Left ventricle myocardium inferior (tissue), 1 donor: ENCODE measurements at places on chromosomes 7 and 10.

GRCh38 chr10:132229834-132230556 lies 43.2 kb downstream of the DPYSL4 start:
- DNase-seq, result no peak

DNA sequence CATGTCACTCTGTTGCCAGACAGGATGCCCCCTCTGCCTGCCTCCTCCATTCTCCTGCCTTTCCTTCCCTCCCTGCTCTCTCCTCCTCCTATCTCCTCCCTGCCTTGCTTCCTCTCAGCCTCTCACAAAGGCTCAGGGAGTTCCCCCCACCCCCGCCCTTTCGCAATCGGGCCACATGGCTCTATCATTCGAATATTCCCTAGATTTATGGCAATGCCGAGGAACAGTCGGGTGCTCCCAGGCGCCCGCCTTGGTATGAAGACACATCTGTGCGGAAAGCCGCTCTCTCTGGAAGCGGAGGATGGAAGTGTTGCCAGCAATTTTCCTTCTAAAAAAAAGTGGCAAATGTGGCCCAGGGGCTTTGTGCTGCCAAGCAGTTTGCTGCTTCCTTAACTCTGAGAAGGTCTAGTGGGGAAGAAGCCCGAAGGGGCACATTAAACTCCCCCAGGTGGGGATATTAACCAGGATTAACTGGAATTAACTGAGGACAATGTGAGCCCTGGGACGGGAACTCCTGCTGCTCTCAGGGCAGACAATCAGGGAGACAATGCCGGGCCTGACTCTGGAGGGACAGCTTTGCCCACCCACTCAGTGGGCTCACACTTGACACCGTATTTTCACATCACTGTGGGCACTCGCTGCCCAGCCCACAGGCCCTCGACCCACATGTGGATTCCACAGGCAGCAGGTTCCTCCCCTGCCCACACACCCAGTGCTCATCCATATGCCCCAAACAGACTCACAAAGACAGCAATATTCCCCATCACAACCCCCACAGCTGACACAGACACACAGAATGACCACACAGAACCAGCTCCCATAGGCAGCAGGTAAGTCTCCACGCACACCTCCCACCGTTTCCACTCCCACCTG lies 88.4 kb upstream of the SMNDC1 start:
- DNase-seq, result no peak

GRCh38 chr7:32891043-32891799 lies at the start of gene KBTBD2:
TSS of gene KBTBD2 (minus strand) at chr7:32891760. CDS start at chr7:32879604, 12,156 bp downstream.
- peak; percentile 88 for DNase-seq

- DNase-seq, result no peak
Observed at GRCh38 chr7:43054052-43054722, 58.3 kb upstream of the HECW1 start.

DNA sequence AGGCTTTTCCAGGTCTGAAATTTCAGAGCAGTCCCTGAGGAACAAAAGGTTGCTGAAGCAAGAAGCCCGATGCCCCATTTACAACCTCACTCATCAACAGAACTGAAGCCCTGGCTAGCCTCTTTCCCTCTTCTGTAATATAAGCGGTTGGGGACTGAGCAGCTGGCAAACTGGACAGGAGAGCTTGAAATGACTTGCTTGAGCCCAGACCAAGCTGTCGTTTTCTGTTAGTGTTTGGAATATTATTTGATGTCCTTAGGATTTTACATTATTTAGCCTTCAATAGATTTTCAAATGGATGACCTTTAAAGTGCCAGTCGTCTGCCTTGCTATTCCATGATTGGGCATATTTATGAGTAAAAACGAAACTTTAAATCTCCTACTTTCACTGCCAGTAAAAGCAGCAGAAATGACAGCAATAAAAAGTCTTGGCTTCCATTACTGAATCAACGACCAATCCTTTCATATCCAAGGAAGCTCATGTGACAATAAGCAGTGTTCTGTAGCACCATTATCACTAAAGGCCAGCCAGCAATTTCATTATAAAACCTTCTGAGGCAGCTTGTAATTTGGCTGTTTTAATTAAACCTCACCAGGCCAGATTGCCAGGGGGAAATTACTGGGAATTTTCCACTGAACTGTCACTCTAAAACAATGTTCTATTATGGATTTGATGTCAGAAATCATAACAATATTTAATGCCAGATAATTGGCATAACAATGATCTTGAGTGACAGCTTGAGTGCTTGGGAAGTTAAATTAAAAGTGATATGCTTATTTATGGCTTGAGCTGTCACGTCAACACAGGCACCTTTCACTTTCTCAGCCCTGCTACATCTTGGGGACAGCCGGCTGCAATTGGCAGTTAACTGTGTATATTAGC lies 85.9 kb downstream of the LSMEM1 start:
- no peak for DNase-seq

- no peak for DNase-seq
Observed at GRCh38 chr7:47407821-47408674, 173.9 kb downstream of the TNS3 start.

DNA sequence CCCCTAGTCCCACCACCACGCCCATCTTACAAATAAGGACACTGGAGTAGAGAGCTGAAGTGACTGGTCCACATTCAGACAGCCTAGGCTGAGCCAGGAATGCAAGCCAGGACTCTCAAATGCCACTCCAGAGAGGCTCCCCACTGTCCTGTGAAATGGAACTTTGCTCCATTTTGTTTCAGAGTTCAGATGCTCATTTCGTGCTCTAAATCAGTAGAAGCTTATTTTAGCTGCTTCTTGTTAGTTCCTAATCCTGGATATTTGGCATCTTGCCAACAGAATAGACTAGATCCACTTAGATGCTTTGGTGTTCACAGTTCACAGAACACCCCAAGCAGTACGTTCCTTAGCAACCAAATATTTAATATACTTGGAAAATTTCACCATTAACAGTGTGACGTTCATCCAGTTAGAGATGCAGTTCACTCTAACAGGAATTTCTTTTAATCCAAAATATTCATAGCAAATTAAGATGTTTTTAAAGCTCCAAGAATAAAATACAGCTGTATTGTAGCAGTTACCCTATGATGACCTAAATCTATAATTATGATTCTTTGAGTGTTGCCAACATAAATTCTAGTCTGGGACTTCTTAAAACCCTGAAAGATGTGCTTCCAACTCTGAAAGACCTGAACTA lies 7.3 kb downstream of the MMP21 start:
- DNase-seq, result no peak

- no peak for DNase-seq
Observed at GRCh38 chr10:14405076-14406065, 74.6 kb upstream of the FRMD4A start.

GRCh38 chr7:27435461-27435860 lies 192.9 kb downstream of the EVX1 start:
- no peak for DNase-seq

DNA sequence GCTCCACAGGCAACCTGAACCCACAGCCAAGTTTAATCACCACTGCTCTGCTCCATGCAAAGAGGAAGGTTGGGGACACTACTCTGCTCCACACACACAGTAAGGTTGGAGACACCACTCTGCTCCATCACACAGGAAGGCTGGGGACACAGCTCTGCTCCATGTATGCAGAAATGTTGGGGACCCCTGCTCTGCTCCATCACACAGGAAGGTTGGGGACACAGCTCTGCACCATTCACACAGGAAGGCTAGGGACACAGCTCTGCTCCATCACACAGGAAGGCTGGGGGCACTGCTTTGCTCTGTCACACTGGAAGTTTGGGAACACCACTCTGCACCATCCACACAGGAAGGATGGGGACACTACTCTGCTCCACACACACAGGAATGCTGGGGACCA lies 14.8 kb upstream of the ADARB2 start:
- no peak for DNase-seq

DNA sequence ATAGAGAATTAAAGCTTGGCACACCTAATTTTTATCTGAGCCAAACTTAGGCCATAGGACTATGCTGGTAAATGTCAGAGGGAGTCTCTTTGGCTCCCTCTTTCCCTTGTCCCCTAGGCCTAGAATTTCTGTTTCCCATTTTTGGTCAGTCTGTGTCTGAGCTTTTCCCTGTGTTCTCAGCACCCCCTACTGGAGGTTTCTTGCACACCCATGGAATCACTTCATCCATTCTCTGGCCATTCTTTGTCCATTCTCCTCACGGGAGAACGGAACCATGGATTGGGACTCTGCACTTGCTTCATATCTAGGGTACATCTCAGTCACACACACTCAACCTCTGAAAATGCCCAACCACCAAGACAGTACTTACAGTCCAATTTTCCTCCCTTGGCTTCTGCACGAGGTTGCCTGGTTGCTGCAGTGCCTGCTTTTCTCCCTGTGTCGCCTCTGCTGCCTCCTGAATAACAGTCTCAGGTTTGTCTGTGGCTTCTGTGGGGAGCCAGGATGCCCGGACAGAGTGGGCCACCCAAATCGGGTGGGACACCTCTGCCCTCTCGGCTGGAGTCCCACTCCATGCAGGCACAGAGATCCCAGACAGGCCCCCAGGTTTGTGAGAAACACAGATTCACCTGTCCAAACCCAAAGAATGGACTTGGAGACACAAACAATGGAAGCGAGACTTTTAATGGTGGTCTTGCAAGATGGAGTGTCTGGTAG lies 35.1 kb upstream of the DNAH11 start:
- no peak for DNase-seq

GRCh38 chr7:142835487-142835886 lies 19.4 kb upstream of the EPHB6 start:
- no peak for DNase-seq

- peak; percentile 78 for DNase-seq
Observed at GRCh38 chr10:49407552-49408137, 11.8 kb upstream of the DRGX start.

DNA sequence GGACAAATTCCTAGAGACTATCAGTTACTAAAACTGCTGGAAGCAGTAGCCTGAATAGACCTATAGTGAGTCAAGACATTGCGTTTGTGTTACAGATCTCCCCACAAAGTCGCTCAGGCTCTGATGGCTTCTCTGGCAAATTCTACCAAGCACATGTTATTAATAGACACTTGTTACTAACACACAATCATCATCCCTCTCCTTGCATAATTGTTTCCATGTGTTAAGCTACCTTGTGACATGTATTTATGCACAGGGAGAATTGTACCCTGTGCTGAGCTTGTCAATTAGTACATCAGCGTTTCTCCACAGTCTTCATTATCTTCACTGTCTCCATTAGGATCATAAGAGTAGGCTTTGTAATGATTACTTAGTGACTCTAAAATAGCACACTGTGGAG lies 31.2 kb downstream of the DYNC2I1 start:
- DNase-seq, result no peak

- DNase-seq, result no peak
Observed at GRCh38 chr7:77330169-77330882, 85.8 kb downstream of the GSAP start.

- no peak for DNase-seq
Observed at GRCh38 chr10:33412241-33412640, 77.8 kb upstream of the NRP1 start.

- DNase-seq, result peak; percentile 81
Observed at GRCh38 chr10:131972474-131973071, 9.2 kb downstream of the BNIP3 start.

DNA sequence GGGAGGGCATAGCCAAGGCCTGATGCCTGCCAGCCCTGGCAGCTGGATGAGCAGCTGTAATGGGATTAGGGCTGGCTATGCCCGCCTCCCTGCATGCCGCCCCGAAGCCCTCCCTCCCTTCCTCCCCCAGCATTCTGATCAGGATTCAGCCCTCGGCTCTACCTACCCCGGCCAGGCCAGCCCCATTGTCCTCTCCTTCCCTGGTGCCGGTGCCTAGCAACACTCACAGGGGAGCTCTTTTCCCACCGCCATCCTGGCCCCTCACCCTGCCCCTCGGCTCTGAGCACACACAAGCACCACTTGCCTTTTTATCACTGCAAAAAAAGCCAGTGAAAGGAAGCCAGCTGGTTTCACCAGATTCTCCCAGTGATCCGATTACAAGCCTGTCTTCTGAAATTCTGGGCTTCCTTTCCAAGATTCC lies 9.0 kb upstream of the ADCYAP1R1 start:
- no peak for DNase-seq

- DNase-seq, result no peak
Observed at GRCh38 chr7:96547371-96547811, 162.3 kb downstream of the SEM1 start.

- peak; percentile 29 for DNase-seq
Observed at GRCh38 chr7:139648941-139649425, 125.5 kb downstream of the CLEC2L start.

DNA sequence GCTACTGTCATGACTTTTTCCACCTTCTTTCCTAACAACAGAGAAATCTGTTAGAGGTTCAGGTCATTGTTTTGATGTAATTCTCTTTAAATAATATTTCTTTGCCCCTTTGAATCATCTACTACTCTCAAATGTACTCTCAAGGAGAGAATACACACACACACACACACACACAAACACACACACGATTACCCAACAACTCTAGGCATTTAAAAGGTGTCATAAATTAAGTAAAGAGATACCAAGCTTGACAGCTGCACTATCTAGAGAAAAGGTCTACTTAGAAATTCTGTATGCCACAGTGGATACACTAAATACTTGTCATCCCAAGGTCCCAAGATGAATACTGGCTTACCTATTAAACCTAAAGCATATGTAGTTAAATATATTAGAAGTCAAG lies 4.8 kb downstream of the PANK1 start:
- DNase-seq, result no peak

- DNase-seq, result no peak
Observed at GRCh38 chr10:36220151-36220550, 578.1 kb upstream of the FZD8 start.

DNA sequence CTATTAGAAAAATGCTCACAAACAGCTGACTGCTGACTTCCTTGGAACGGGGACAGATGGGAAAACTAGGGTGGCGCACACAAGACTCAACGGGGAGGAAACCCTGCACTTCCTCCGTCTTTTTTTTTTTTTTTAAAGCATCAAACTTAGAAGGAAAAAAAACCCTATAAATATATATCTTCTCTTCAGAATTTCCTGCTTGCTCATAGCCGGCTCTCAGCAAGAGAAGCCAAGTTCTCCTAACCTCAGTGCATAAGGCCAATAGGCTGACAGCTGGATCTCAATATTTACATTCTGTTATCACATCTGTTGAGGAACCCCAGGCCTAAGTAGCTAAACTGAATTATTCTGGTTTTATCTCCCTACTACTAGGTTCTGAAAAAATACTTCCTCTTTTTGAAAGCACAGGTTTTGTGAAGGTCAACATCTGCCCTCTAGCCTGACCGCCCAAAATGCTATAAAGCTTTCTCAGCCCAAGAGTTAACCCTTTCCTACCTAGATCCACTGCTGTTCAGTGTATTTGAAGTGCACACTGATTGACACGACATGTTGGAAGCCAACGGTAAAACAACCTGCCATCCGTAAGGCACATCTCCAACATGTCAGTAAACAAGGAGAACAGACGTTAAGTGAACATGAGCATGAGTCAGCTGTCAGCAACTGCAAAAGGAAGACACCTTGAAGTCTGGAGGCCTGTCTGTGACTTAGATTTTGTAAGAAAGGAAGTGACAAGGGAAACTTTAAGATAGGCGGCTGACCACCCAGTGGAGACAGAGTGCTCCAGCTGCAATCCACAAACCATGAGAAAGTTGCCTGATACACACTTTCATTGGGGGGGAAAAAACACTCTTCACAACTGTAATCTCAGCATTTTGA lies 83.8 kb downstream of the EBLN1 start:
- DNase-seq, result no peak
